Ovary (tissue), 10 donors: ENCODE measurements at places on chromosomes 5 and 9. TPM values are rescaled to one million over a fixed set of nuclear protein-coding genes. Genes with fewer than 3 reads are reported as not detected.

Gene RMND5B
- 18.1 TPM for total RNA-seq

Gene SPATA31A3
- total RNA-seq: not detected

Gene DBH
- total RNA-seq: not detected

Gene FAM153A
- 33.8 TPM for total RNA-seq

Gene SPATA9
- total RNA-seq: 0.89 TPM

GRCh38 chr5:150642567-150642927 is 2.1 kb downstream of the SYNPO start:
- no peaks in the 10 kb centered on the region for H3K36me3 ChIP-seq
- H3K4me3 ChIP-seq: no peak overlapping the region
- peak overlapping the region; percentile 93 for H3K27ac ChIP-seq
- H3K27me3 ChIP-seq: no peaks in the 10 kb centered on the region
- peaks cover 59% of the 10 kb centered on the region for H3K4me1 ChIP-seq

- H3K27ac ChIP-seq: no peak overlapping the region
- no peaks in the 10 kb centered on the region for H3K4me1 ChIP-seq
- peak; percentile 62 for DNase-seq
- H3K4me3 ChIP-seq: no peak overlapping the region
- no peaks in the 10 kb centered on the region for H3K27me3 ChIP-seq
These were observed 71.9 kb downstream of the MVB12B start for GRCh38 chr9:126398403-126399058.

GRCh38 chr9:112601636-112602035 is 115.0 kb downstream of the KIAA1958 start:
- DNase-seq: no peak
- no peaks in the 10 kb centered on the region for H3K36me3 ChIP-seq
- H3K27me3 ChIP-seq: no peaks in the 10 kb centered on the region
- no peak overlapping the region for H3K4me3 ChIP-seq

DNA sequence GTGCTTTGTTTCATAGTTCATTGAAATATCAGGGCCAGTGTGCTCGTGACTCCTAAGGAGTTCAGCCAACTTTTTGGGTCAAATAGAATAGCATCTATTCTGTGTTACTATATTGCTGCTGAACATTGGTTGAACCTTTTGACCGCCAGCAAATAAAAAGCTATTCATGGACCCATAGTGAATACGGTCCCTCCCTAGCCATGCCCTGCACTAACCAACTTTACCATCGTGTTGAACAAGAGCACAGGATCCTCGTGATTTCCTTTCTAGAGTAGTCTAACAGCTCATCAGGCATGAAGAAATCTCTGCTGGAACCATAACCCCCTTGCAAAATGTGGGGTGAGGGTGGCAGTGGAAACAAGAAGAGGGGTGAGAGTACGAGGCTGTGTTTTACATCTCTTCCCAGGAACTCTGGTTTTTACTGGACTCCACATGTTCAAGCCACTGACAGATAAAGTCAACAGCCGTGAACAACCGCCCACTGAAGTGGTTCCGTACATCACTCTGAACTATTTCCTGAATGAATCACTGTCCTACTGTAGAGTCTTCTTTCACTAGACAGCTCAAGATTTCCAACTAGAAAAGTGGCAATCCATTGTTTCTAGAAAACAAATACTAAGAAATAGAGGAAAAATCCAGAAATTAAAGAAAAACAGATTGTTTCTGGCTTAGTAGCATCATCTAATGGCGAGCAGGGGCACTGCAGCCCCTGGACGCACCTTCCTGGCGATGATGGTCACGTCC is 70.1 kb upstream of the SPATA31E1 start:
- H3K27ac ChIP-seq: no peak overlapping the region
- no peaks in the 10 kb centered on the region for H3K4me1 ChIP-seq
- no peaks in the 10 kb centered on the region for H3K27me3 ChIP-seq
- no peaks in the 10 kb centered on the region for H3K36me3 ChIP-seq
- peak; percentile 51 for DNase-seq

GRCh38 chr5:16970260-16970659 is 34.2 kb upstream of the MYO10 start:
- DNase-seq: no peak
- no peaks in the 10 kb centered on the region for H3K4me1 ChIP-seq
- H3K27me3 ChIP-seq: no peaks in the 10 kb centered on the region
- H3K27ac ChIP-seq: no peak overlapping the region
- H3K36me3 ChIP-seq: no peaks in the 10 kb centered on the region

- no peaks in the 10 kb centered on the region for H3K36me3 ChIP-seq
- H3K27me3 ChIP-seq: no peaks in the 10 kb centered on the region
- no peak overlapping the region for H3K4me3 ChIP-seq
- peaks cover 1% of the 10 kb centered on the region for H3K4me1 ChIP-seq
These were observed 16.2 kb downstream of the ROPN1L start for GRCh38 chr5:10457682-10458574.

- H3K4me1 ChIP-seq: peaks cover 10% of the 10 kb centered on the region
- no peak for DNase-seq
- no peak overlapping the region for H3K4me3 ChIP-seq
- H3K36me3 ChIP-seq: no peaks in the 10 kb centered on the region
- H3K27ac ChIP-seq: no peak overlapping the region
- H3K27me3 ChIP-seq: no peaks in the 10 kb centered on the region
These were observed 22.7 kb upstream of the MROH2B start for GRCh38 chr5:41093803-41094202.

- H3K27me3 ChIP-seq: no peaks in the 10 kb centered on the region
- H3K36me3 ChIP-seq: no peaks in the 10 kb centered on the region
- peak; percentile 9 for DNase-seq
- H3K27ac ChIP-seq: no peak overlapping the region
These were observed 115.9 kb upstream of the SH3GL2 start for GRCh38 chr9:17462869-17463464.

DNA sequence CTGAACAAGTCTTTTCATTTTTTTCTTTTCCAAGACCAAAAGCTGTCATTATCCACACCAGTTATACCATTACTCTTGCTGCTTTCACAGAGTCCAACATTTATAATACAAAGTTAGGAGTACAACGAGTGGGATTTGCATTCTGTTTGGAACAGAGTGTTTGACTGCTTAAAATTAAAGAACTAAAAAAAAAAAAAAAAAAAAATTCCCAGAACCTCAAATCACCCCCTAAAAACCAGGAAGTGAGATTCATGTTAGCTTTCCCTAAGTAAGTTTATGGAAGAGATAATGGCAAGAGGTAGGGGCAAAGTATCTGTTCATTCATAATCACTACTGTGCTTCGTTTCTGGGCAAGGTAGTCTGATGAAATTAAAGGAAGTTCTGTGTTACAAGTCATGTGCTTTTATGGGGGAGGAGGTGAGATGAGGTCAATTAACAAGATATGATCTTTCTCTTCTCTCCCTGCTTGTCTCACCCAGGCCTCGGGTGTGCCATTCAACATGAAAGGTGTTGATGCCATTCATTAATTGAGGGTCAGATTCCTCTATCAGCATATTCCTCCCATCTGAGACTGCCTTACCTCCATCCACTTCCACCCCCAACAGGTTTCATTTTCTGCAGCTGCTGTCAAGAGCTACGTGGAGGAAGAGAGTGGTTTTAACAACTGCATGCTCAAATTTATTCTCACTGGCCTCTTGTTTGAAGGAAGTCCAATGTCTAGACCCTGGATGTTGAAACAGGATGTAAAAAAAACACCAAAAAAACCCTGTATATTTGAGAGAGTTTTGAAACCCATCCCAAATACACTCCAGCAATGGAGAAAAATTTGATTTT is 58.1 kb downstream of the MARCHF3 start:
- H3K27ac ChIP-seq: no peak overlapping the region
- H3K27me3 ChIP-seq: no peaks in the 10 kb centered on the region
- H3K4me1 ChIP-seq: peaks cover 1% of the 10 kb centered on the region
- DNase-seq: no peak
- H3K36me3 ChIP-seq: no peaks in the 10 kb centered on the region

GRCh38 chr5:28914297-28914696 is 1875.9 kb upstream of the CDH9 start:
- H3K4me3 ChIP-seq: no peak overlapping the region
- no peaks in the 10 kb centered on the region for H3K4me1 ChIP-seq
- no peaks in the 10 kb centered on the region for H3K36me3 ChIP-seq
- H3K27ac ChIP-seq: no peak overlapping the region
- no peaks in the 10 kb centered on the region for H3K27me3 ChIP-seq

GRCh38 chr5:128228008-128228407 is 144.4 kb downstream of the SLC12A2 start:
- peaks cover 2% of the 10 kb centered on the region for H3K4me1 ChIP-seq
- no peak for DNase-seq
- H3K27me3 ChIP-seq: no peaks in the 10 kb centered on the region
- no peak overlapping the region for H3K27ac ChIP-seq
- H3K36me3 ChIP-seq: no peaks in the 10 kb centered on the region
- no peak overlapping the region for H3K4me3 ChIP-seq

DNA sequence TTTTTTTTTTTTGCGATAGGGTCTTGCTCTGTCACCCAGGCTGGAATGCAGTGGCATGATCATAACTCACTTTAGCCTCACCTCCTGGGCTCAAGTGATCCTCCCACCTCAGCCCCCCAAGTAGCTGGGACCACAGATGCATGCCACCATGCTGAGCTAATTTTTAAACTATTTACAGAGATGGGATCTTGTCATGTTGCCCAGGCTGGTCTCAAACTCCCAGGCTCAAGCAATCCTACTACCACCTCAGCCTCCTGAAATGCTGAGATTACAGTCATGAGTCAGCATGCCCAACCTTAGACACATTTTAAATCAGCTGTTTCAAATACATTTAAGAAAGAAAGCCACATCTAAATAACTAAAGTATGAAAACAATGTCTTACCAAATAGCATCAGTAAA is 439.0 kb downstream of the EBF1 start:
- H3K4me3 ChIP-seq: no peak overlapping the region
- H3K36me3 ChIP-seq: no peaks in the 10 kb centered on the region
- H3K4me1 ChIP-seq: no peaks in the 10 kb centered on the region

- no peaks in the 10 kb centered on the region for H3K36me3 ChIP-seq
- DNase-seq: no peak
- H3K27me3 ChIP-seq: no peaks in the 10 kb centered on the region
- no peak overlapping the region for H3K4me3 ChIP-seq
These were observed 77.0 kb downstream of the ZCCHC7 start for GRCh38 chr9:37197158-37198038.

DNA sequence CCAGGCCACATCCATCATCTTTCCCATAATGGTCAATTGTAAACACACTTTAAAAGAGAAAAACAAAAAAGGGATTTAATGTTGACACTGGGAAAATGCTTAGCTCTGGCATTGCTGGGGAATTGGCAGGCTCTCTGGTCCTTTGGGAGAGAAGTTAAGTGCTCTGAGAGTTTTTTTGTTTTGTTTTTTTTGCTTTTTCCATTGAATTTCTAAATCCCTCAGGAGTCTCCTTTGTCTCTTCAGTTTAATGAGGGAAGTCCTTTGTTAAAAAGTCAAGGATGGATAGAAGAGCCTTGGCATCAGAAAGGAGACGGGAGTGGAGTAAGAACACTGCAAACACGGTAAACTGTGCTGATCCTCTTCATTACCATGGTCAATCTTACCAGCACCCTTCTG is 7.1 kb upstream of the HAND1 start:
- H3K27me3 ChIP-seq: peaks cover 16% of the 10 kb centered on the region
- H3K4me1 ChIP-seq: no peaks in the 10 kb centered on the region
- no peak for DNase-seq
- H3K36me3 ChIP-seq: no peaks in the 10 kb centered on the region
- H3K27ac ChIP-seq: no peak overlapping the region

DNA sequence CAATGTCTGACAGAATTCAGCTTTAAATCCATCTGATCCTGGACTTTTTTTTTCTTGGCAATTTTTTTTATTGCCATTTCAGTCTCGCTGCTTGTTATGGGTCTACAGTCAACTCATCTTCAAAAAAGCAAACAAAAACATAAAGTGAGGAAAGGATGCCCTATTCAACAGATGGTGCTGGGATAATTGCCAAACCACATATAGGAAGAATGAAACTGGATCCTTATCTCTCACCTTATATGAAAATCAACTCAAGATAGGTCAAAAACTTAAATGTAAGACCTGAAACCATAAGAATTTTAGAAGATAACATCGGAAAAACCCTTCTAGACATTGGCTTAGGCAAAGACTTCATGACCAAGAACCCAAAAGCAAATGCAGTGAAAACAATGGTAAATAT is 389.1 kb upstream of the ST8SIA4 start:
- no peaks in the 10 kb centered on the region for H3K36me3 ChIP-seq
- H3K4me3 ChIP-seq: no peak overlapping the region
- H3K27me3 ChIP-seq: no peaks in the 10 kb centered on the region
- H3K27ac ChIP-seq: no peak overlapping the region
- no peak for DNase-seq
- H3K4me1 ChIP-seq: no peaks in the 10 kb centered on the region

DNA sequence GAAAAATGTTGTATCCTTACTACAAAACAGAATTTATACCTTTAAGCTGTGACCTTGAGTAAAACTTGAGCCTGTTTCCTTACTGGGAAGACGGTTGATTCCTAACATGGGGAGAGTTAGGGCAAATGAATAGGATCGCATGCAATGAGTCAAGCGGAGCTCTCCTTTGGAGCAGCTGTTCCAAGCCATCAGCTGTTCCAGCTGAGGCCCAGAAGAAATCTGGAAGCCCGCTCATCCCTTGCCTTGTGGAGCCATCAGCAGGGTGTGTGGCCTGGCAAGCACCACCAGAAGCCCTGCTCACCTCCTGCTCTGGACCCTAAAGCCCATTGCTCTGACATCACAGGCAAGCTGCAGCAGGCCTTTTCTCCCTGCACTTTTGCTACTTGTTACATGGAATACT is 8.0 kb downstream of the KIAA1191 start:
- H3K36me3 ChIP-seq: no peaks in the 10 kb centered on the region
- H3K27ac ChIP-seq: no peak overlapping the region
- peaks cover 2% of the 10 kb centered on the region for H3K4me1 ChIP-seq
- H3K27me3 ChIP-seq: no peaks in the 10 kb centered on the region
- DNase-seq: no peak

- H3K4me1 ChIP-seq: no peaks in the 10 kb centered on the region
- no peaks in the 10 kb centered on the region for H3K36me3 ChIP-seq
- DNase-seq: no peak
- H3K27ac ChIP-seq: no peak overlapping the region
- no peaks in the 10 kb centered on the region for H3K27me3 ChIP-seq
- H3K4me3 ChIP-seq: no peak overlapping the region
These were observed 437.7 kb downstream of the SPOCK1 start for GRCh38 chr5:137061382-137061781.

- H3K36me3 ChIP-seq: no peaks in the 10 kb centered on the region
- no peak for DNase-seq
- H3K27ac ChIP-seq: no peak overlapping the region
- H3K27me3 ChIP-seq: no peaks in the 10 kb centered on the region
- H3K4me3 ChIP-seq: no peak overlapping the region
These were observed 102.0 kb upstream of the DMAC1 start for GRCh38 chr9:7901621-7902020.
